ENCODE measurements at places on chromosomes 7 and 10.

DNA sequence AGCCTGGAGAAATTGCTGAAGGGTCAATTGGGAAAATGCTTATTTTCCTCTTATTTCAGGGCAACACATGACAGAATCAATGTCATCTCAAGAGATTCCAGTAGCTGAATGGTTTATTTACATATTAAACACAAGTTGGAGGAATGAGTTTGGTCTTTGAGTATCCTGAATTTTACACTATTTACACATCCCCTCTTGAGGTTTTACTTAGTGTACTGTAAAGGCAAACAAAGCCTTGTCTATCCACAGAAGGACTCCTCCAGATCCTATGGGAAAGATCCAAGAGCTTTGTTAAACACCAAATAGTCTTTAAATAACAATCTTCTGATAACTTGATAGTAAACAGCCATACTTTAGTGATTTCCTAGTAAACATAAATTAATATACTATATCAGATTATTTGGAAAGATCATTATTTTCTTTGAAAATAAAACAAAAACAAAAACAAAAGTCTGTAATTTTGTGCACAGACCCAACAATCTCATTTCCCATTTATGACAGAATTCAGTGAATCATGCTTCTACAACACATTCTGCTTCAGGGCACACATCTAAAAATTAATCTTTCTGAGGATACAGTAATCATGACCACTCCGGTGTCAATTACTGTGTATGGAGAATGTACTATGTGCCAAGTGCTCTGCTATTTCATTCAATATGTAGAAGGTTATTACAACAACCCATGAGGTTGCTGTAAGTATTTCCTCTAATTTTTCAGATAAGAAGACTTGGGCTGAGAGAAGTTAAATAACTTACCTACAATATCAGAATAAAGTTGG, 575.0 kb upstream of the LRRTM3 start:
- DNase-seq = no peak

GRCh38 chr7:28272461-28272877, 91.9 kb upstream of the JAZF1 start:
- DNase-seq = peak; percentile 44

GRCh38 chr7:106329971-106330733, 45.4 kb upstream of the NAMPT start:
- DNase-seq = no peak

DNA sequence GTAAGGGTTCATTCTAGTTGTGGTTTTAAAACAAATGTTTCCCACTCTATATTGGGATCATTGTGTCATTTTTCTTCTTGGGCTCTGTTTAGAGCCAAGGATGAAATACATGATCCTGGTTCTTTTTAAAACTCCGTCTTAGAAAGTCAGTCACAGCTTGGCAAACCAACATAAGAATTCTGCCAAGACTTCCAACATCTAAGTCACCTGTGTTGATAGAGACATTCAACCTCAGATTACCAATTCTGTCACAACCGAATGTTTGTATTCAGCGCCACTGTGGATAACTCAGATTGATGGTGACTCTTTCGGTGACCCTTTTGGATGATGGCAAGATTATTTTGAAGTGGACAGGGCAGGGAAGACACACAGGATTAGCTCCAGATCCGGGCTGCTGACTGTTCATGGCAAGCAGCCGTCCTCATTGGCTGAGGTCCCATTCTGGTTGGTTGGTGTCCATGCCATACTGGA, 255.4 kb downstream of the ARHGAP21 start:
- no peak for DNase-seq

- no peak for DNase-seq
Measured at GRCh38 chr7:112097524-112097923, 108.7 kb downstream of the DOCK4 start.

DNA sequence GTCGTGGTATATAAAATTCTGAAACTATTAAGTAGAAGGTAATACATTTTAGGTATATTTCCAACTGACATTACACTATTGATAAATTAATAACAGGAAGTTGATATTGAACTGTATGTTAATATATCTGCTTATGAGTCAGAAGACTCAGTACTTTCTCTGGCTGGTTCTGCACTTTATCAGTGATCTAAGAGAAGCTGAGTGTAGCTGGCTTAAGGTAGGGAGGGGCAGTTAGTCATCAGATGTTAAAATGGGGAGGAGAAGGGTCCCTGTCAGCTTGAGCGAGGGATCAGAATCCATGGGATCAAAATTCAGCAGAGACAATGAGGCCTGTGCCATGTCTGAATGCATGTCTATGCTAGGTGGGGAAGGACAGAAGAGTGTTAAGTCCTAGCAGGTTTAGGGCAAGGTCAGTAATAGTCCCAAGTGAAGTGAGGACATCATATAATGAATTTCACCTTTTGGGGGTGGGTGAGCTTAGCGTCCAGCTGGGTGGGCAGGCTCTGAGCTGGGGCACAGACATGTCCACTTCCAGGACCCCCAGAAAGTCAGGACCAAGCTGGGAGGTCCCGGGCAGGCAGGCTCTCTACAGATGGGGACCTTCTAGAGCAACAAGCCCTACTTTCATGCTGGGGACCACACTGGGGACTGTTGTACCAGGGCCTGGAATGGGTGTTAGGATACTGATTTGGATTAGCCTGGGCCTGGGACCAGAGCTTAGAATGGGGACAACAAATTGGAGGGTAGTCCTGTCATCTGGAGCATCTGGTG, 82.9 kb downstream of the WDFY4 start:
- DNase-seq = no peak

GRCh38 chr7:159296093-159296681, 151.5 kb upstream of the VIPR2 start:
- DNase-seq = no peak

Data from kidney capillary endothelial cell (primary cell).